Occipital lobe (tissue), 3 donors: ENCODE measurements at places on chromosomes 2 and 18. TPM values are rescaled to one million over a fixed set of nuclear protein-coding genes. Genes with fewer than 3 reads are reported as not detected.

The NYAP2 gene
- 7.8 TPM for total RNA-seq

The SUPT7L gene
- 26.0 TPM for total RNA-seq

The IL36A gene
- total RNA-seq = not detected

The RAB1A gene
- total RNA-seq = 91.7 TPM

The WDSUB1 gene
- total RNA-seq = 30.9 TPM

The RAB6C gene
- total RNA-seq = 0.78 TPM

The KCNJ13 gene
- total RNA-seq = 1.1 TPM

The LRP1B gene
- total RNA-seq = 71.4 TPM

The ERFE gene
- 1.6 TPM for total RNA-seq

The ZNF513 gene
- 12.0 TPM for total RNA-seq

The KCNS3 gene
- total RNA-seq = 3.4 TPM
